ENCODE measurements at places on chromosomes 5 and 9.

GRCh38 chr5:88503041-88503345 is 234.3 kb upstream of the TMEM161B start:
- peak; percentile 49 for DNase-seq

- DNase-seq, result no peak
These were observed 34.5 kb upstream of the NCS1 start for GRCh38 chr9:130137641-130138081.

GRCh38 chr5:39216631-39217030 is 2.7 kb downstream of the FYB1 start:
- no peak for DNase-seq

- DNase-seq, result no peak
These were observed 194.7 kb upstream of the KLF4 start for GRCh38 chr9:107684224-107684623.

DNA sequence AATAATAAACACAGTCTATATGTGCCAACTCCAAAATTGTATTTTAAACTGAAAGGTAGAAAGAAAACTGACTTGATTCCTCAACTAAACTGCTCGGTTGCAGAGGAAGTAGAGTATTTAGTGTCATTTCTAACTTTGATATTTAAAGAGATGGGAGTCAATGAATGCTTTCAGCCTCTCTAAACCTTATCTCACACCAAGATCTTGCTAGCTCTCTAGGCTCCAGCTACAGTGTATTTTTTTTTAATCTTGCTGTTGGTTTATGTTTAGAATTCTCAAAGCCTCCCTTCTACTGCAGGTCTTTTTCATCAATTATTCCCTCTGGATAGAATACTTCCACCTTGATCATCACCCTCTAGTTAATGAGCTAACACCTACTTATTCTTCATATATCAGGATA is 419.4 kb upstream of the ZNF462 start:
- DNase-seq, result no peak

DNA sequence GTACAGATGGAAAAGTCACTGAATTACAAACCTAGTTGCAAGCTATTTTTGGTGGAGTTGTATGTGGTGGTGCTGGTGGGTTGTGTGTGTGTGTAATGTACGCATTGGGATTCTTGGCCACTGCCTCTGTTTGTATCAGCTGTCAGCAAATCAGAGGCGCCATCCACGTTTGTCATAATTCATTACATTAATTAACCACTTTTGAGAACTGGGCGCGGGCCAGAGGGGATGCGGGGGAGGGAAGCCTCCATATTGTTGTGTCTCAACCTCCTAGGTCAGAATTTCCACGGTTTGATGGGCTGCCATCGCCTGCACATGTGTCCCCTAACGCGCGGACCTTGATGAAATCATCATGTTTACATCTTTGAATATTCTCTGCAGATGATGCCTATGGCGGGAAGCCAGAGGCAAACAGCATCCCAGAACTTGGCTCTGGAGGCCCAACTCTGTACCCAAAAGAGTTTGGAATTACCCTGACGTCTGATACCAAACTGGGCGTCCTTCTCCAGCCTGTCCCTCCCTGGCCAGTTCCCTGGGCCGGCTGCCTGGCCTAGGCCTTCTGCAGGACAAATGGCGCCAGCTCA is 54.9 kb downstream of the FGF18 start:
- DNase-seq, result no peak

DNA sequence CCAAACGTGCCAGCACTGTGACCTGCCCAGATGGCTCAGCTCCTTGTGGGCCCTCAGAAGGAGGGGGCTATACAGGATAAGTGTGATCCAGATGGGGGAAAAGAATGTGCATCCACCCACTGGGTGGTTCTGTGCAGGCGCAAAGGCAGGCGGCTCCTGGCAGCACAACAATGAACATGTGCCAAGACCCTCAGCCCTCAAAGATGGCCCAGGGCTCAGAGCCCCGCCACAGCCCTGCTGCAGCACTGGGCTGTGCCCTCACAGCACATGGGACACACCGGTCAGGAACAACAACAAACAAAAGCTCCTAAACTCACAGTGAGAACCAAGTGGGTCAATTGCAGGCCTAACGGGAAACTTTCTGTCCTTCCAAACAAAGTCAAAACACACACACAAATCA is 4.7 kb downstream of the SEMA4D start:
- DNase-seq, result no peak

All from pons (tissue), 1 donor.